ENCODE measurements at places on chromosomes 3 and 15. TPM values are rescaled to one million over a fixed set of nuclear protein-coding genes. Genes with fewer than 3 reads are reported as not detected.

GOLGA8O gene
- 0.22 TPM for total RNA-seq

CFAP44 gene
- total RNA-seq = 0.43 TPM

RAB6B gene
- total RNA-seq = 1.0 TPM

MST1 gene
- 1.8 TPM for total RNA-seq

SOX14 gene
- not detected for total RNA-seq

SYNPR gene
- not detected for total RNA-seq

C3orf20 gene
- under 0.01 TPM for total RNA-seq

GP5 gene
- 0.22 TPM for total RNA-seq

PLSCR2 gene
- total RNA-seq = not detected

CFAP100 gene
- total RNA-seq = not detected

TIGIT gene
- not detected for total RNA-seq

CD200 gene
- 4.7 TPM for total RNA-seq

RCCD1 gene
- total RNA-seq = 4.9 TPM

Measured in dermis lymphatic vessel endothelial cell (primary cell).